Ureter (tissue), 1 donor: ENCODE measurements at places on chromosomes 3 and 15. TPM values are rescaled to one million over a fixed set of nuclear protein-coding genes. Genes with fewer than 3 reads are reported as not detected.

GRCh38 chr3:59246719-59247401, 197.0 kb upstream of the CFAP20DC start:
- DNase-seq, result no peak

DNA sequence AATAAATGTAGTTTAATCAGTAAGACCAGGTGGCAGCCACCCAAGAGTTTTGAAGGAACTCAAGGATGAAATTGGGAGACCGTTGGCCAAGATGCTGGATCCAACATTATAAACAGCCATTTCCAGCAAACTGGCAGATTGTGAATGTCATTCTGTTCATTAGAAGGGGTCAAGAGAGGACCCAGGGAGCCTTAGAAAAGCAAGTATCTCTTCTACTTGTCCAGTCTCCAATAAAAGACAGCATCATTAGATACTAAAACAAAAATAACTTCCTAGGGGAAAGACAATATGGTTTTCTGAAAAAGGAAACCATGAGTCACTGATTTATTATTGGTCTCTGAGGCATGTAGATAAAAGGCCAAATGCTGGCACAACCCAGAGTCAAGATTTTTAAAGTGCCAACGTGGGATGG, 67.9 kb downstream of the GADL1 start:
- no peak for DNase-seq

DNA sequence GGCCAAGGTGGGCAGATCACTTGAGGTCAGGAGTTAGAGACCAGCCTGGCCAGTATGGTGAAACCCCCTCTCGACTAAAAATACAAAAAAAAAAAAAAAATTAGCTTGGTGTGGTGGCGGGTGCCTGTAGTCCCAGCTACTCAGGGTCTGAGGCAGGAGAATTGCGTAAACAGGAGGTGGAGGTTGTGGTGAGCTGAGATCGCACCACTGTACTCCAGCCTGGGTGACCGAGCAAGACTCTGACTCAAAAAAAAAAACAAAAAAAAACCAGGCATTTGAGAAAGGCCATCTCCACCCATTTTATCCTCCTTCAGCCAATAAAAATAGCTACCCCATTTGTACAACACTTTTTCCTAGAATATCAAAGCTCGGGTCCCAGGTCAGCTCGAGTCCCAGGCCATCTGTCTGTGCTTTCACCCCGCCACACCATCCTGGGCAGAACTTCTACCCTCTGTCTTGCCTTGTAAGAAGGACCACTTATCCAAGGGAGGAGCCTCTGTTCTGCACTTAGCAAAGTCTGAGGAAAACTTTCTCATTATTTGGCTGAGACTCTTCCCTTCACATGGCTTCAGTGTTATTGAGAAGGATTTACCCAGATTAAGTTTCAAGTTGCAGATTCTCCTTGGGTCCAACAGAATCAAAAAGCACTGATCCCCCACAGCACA, 99.1 kb downstream of the MESD start:
- DNase-seq, result no peak

GRCh38 chr3:21859124-21860081, 108.4 kb upstream of the ZNF385D start:
- DNase-seq, result no peak

GRCh38 chr15:66565741-66566144, at the start of gene LCTL:
Gene LCTL (minus strand): TSS chr15:66565998. CDS start chr15:66565365, 633 bp downstream.
- no peak for DNase-seq

GRCh38 chr3:18085429-18085828, 339.7 kb downstream of the SATB1 start:
- no peak for DNase-seq

GRCh38 chr3:167078070-167078622, 302.0 kb downstream of the ZBBX start:
- no peak for DNase-seq

DNA sequence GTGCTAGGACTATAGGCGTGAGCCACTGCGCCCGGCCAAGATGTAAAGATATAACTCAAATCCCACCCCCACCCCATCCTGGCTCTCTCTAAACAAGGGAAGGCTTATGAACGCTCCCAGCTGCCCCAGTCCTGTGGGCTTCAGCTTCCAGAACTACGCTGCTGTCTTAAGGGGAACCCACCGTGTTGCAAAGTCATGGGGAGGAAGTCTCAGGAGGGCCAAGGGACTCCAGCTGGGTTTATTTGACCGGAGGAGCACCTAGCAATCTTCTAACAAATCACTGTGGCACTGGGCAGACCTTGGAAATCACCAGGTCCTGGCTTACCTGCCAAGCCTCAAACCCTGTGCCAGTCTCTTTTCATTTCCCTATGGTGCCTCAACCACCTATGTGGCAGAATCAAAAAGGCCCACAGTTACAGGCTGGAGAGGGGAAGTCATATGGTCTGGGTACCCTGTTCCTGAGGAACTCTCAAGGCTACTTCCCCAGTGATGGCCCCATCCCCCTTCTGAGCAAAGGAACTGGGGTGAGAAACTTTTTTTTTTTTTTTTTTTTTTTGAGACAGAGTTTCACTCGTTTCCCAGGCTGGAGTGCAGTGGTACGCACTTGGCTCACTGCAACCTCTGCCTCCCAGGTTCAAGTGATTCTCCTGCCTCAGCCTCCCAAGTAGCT, 83.4 kb downstream of the RBPMS2 start:
- DNase-seq, result no peak

- DNase-seq, result no peak
These were observed 1.6 kb downstream of the NXPE3 start for GRCh38 chr3:101780661-101781060.

CD200R1 gene
- 1.8 TPM for total RNA-seq

CCDC66 gene
- 49.9 TPM for total RNA-seq
